ENCODE measurements at places on chromosomes 12 and 14.

GRCh38 chr12:119505001-119505400, 88.6 kb upstream of the TMEM233 start:
- no peak for DNase-seq

GRCh38 chr14:22837114-22837749, 847 bp downstream of the MMP14 start:
- DNase-seq, result no peak

- DNase-seq, result no peak
Measured at GRCh38 chr12:26810330-26810729, 22.7 kb downstream of the ITPR2 start.

GRCh38 chr12:75505706-75506312, 5.6 kb downstream of the KRR1 start:
- DNase-seq, result peak; percentile 25

- no peak for DNase-seq
Measured at GRCh38 chr12:65280306-65280705, 1.8 kb downstream of the MSRB3 start.

- DNase-seq, result no peak
Measured at GRCh38 chr12:58306266-58307000, 365.1 kb downstream of the ATP23 start.

DNA sequence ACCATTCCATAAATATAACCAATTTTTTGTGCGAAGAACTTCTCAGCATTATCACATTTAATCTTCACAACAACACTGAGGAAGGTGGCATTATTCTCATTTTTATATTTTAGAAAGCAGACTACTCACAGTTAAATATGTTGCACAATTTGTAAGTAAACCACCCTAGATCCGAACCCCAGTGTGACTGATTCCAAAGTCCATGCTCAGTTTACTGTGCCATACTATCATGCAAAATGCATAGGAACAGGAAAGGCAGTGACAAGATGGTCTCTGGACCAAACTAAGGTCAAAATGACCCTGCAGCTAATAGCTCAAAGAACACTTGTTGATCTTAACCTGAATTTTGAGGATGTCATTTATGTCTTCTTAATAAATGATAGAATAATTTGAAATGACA, 185.4 kb downstream of the GXYLT1 start:
- DNase-seq, result no peak
